NK-92 treated with Interleukin-12 subunit alpha and Interleukin-12 subunit beta, amount 100 ng/mL, for 24 hours (cell line): ENCODE measurements at places on chromosomes 6 and 20.

DNA sequence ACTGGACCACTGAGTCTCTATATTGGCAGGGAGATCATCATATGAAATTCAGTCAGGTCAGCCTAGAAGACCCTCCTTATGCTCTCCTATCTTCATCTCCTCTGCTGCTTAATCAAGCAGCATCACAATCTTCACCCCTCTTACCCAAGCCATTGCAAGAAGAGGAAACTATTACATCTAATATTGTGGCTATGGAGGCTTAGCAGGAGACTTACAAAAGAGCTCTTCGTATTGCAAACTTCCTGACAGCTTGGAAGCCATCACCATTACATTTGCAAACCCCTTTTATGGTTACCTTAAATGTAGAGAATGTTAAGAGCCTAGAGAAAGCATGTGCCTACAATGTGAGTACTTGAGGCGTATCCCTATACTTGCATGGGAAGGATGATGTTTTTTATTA lies 87.2 kb upstream of the STXBP5 start:
- no peak for DNase-seq

- no peak for DNase-seq
Observed at GRCh38 chr6:96015518-96016333, at the start of gene FUT9. Gene FUT9, plus strand, starts transcription at chr6:96015974. Its CDS starts 187,182 bp downstream, at chr6:96203156.

DNA sequence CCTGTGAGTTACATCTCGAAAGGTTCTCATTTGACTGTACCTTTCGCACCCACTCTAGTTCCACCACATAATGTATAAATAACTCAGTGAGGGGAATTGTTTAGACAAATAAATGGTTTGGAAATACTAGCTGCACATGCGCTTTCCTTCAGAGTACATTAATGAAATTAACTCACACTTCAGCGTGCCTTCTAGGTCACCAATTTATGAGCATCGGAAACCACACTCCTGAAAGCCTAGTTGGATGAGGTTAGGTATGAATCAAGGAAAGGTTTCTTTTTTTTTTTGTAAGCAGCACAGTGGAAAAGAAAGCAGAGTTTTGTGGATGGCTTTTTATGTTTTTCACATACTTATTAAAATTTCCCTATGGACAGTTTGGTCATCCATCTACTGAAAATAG lies 247.8 kb upstream of the TCF21 start:
- DNase-seq = no peak

DNA sequence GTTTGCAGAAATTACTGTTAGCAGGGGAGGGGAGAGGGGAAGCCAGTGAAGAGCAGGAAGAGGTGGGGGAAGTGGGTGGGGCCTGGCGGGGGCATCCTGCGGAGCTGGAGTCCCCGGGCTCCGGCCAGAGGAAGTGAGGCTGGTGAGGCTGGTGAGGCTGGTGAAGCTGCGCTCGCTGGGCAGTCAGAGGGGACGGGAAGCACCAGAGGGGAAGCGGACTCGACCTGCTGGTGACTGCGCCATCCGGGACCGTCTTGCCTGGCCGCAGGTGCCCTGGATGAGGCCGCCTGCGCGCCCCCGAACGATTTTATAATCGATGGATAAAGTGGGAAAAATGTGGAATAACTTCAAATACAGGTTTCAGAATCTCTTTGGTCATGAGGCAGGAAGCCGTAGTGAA lies 635.3 kb upstream of the MARCKS start:
- DNase-seq = no peak

GRCh38 chr6:63804381-63804956 lies 168.9 kb downstream of the PHF3 start:
- no peak for DNase-seq

- DNase-seq = no peak
Observed at GRCh38 chr20:45450097-45450818, 19.3 kb upstream of the WFDC2 start.

- DNase-seq = no peak
Observed at GRCh38 chr6:30766461-30767157, 22.3 kb upstream of the IER3 start.

GRCh38 chr6:2020909-2021308 lies 224.5 kb downstream of the GMDS start:
- DNase-seq = no peak

GRCh38 chr20:48153523-48153922 lies 368.2 kb upstream of the SULF2 start:
- no peak for DNase-seq

DNA sequence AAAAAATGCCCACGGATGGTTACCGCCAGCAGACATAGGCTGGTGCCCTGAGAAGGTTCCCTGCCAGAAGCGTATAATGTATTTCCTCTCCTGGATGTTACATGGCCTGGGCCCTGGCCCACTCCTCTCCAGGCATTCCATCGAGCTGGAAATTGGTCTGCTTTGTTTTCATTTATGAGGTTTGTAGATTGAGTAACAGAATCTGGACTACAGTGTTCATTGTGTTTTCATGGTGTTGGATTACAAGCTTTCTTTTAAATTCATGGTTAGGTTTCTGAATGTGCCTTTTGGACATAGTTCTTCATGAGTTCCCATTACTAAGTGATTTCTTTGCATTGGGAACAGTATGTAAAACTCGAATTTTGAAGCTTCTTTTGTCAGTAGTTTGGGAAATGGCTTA lies 6.4 kb downstream of the TIAM2 start:
- no peak for DNase-seq

DNA sequence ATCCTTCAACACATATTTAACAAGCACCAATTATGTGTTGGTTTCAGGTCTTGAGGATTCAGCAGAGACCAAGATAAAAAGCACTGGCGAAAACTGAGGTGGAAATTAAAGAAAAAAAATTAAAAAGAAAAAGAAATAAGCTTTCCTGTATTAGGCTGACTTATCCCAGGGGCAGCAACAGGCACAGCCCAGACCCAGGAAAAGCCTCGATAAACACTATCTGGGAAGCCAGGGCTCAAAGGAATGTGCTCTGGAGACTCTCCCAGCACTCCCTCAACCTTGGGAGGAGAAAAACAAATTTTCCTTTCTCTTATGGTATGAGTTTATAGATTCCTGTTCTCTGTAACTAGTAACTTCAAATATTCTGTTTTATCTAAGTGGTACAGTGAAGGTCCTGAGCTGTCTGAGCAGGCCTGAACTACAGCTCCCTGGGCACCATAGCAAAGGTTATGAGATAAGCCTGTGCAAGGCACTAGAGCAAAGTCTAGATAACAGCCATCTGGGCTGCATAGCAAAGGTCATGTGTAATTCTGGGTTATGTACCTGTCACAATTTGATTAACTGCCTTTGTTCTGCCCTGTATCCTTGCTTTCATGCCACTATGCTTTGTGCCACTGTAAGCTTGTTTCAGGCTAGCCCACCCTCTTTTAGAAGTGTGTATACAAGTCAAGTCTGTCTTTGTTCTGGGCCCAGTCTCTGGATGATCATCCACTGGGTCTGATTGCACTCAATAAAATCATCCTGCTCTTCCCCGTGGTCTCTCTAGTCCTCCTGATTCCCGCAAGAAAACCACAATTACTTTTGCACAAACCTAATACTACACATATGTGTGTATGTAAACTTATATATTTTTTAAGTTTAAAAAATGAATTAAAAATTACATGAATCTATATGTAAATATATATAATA lies 54.0 kb downstream of the IL22RA2 start:
- DNase-seq = no peak

- DNase-seq = no peak
Observed at GRCh38 chr20:60583741-60584140, 625.5 kb downstream of the CDH26 start.

GRCh38 chr6:1616701-1617463 lies 7.2 kb downstream of the FOXC1 start:
- no peak for DNase-seq

GRCh38 chr6:150427037-150427602 lies 58.3 kb downstream of the IYD start:
- no peak for DNase-seq

DNA sequence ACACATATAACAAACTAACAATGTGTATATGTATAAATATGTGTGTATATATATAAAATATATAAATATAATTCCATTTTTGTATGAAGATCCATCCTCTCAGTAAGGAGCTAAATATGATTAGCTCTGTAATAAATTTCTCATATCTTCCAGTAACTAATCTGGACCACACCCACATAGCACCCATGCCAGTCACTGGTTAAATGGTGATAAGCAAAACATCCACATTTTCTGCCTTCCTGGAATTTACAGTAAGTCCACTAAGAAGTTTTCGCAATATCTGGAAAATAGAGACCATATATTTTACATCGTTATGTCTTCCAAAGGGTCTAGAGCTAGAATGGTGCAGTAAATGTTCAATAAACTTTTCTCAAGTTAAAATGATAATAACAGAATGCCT lies 151.5 kb upstream of the STMND1 start:
- DNase-seq = no peak

DNA sequence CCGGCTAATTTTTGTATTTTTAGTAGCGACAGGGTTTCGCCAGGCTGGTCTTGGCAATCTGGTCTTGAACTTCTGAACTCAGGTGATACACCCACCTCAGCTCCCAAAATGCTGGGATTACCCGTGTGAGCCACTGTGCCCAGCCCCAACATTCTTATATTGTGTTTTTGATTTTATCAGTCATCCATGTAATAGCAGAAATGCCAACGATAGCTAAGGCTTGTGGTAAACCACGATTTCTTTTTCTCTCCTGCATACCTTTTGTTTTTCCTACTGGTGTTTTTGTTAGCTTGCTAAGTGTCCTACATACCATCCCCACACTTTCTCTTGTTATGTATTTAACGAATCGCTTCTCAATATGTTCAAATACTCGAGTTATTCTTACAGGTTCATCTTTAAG lies 12.1 kb downstream of the PHACTR2 start:
- DNase-seq = no peak

- no peak for DNase-seq
Observed at GRCh38 chr6:19167251-19167650, 669.9 kb upstream of the ID4 start.

DNA sequence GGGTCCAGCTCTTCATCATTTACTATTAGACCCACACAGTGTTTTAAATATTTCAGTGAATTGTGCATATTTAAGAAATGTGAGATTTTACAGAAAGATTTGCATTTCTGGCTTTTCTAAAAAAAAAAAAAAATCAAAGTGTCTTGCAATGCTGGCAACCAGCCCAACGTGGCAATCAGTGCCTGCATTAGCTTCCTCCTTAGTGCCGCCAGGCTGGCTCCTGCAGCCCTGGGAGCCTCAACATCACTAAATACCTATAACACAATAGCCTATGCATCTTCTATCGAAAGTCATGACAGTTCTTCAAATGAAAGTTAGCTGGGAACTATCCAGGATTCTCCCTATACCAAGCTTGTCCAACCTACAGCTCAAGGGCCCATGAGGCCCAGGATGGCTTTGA lies 9.4 kb upstream of the CD93 start:
- no peak for DNase-seq

- no peak for DNase-seq
Observed at GRCh38 chr6:38234141-38234540, 405.6 kb downstream of the BTBD9 start.

DNA sequence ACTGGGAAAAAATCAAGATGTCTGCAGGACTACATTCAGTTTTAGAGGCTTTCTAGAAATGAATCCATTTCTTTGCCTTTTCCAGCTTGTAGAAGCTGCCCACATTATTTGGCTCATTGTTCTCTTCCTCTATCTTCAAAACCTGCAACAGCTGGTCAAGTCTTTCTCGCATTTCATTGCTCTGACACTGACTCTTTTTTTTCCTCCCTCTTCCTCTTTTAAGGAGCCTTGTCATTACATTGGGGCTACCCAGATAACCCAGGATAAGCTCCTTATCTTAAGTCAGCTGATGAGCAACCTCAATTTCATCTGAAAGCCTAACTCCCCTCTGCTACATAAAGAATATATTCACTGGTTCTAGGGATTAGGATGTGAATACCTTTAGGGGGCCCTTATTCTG lies 53.2 kb upstream of the CEP162 start:
- no peak for DNase-seq

DNA sequence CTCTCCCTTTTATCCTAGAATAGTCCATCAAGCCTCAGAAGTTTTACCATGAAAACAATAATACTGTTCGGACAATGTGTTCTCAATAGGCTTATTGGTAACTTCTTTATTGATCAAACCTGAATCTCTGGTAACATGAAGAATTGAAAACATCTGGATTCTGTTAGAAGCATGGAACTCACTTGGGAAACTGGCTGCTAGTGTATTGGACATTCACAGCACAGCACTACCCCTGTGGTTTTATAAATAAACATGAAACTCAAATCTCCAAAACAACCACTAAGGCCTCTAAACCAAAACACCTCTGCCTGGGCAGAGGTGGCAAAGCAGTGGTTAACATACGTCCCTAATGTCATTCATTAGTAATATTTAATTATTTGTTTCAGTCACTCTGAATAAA lies 157.6 kb upstream of the KCNQ5 start:
- no peak for DNase-seq

DNA sequence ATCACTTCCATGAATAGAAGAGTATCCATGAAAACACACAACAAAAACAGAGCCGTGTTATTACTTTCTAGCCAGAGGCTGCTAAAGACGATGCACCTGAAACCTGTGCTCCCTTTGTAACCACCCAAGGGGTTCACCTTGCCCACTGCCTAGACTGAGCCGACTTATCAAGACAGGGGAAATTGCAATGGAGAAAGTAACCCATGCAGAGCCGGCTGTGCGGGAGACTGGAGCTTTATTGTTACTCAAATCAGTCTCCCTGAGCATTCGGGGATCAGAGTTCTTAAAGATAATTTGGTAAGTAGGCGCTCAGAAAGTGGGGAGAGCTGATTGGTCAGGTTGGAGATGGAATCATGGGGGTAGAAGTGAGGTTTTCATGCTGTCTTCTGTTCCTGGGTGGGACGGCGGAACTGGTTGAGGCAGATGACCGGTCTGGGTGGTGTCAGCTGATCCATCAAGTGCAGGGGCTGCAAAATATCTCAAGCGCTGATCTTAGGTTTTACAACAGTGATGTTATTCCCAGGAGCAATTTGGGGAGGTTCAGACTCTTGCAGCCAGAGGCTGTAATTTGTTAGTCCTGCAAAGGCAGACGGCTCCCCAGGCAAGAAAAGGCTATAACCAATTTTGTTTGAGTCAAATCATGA lies 366.6 kb downstream of the PREX1 start:
- DNase-seq = no peak

DNA sequence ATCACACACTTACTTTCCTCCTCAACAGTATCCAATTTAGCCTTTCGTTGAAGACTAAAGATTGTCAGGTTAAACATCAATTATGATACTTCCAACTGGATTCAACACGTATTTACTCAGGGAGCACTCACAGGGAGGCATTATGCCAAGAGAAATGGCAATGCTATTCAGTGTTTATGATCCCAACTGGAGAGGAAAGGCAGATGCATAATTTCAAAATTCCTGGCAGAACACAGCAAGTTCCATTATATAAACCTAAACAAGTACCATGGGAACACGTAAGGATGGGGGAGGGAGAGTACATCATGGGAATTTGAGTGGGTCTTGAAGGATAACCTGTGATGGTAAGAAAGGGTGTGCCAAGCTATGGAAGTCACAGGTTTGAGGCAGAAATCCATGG lies 112.7 kb downstream of the ISM1 start:
- no peak for DNase-seq

DNA sequence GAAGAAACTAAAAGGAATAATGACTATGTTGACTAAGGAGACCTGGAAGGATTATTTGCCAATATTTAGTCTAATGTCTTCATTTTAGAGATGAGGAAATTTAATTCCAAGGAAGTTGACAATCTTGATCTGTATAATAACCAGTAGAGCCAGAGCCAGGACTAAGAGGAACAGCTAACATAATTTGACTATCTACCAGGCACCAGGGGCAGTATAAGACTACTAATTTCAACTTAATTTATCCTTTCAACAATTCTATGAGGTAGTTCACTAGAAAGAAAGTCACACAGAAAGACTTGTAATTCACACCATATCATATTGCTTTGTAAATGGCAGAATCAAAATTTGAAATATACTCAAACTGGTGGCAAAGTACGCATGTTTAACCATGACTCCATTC lies 273.0 kb upstream of the STXBP5 start:
- no peak for DNase-seq

GRCh38 chr20:44271915-44272663 lies 25.0 kb downstream of the GDAP1L1 start:
- DNase-seq = no peak
